ENCODE measurements at places on chromosomes 12 and 14.
A peak's percentile ranks its signal among the peaks of the same experiment; 100 is the strongest.

DNA sequence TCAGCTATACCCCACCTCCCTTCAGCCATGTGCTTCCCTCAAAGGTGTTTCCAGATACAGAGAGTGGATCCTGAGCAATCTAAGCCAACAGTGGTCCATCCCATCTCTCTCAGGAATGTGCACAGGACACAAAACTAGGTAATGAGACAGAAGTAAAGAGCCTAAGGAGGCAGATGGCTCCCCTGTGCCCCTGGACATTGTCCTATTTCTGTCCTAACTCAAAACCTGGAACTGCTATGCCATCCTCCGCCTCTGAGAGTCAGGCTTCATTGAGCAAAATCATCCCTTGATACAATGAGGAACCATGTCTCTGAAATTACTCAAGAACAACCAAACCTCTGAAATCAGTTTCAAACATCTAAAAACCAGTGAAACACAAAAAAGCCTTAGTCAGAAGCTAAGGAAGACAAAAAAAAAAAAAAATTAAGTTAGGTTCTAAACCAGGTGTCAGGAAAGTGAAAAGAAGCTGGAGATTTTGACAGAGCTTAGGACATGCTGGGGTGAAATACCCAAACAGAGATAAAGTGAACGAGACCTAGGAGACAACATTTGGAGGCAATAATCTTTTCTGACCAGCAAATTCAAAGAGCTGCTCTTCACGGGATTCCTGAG is 200.3 kb upstream of the PLEKHG7 start:
- DNase-seq, result no peak

- DNase-seq, result no peak
These were observed 1.3 kb downstream of the RITA1 start for GRCh38 chr12:113186666-113187325.

GRCh38 chr14:77638771-77639171 is 22.3 kb upstream of the SPTLC2 start:
- DNase-seq, result no peak

GRCh38 chr12:88401155-88401554 is 179.1 kb downstream of the KITLG start:
- DNase-seq, result no peak

GRCh38 chr12:93448796-93449195 is 7.0 kb upstream of the UBE2N start:
- DNase-seq, result no peak

DNA sequence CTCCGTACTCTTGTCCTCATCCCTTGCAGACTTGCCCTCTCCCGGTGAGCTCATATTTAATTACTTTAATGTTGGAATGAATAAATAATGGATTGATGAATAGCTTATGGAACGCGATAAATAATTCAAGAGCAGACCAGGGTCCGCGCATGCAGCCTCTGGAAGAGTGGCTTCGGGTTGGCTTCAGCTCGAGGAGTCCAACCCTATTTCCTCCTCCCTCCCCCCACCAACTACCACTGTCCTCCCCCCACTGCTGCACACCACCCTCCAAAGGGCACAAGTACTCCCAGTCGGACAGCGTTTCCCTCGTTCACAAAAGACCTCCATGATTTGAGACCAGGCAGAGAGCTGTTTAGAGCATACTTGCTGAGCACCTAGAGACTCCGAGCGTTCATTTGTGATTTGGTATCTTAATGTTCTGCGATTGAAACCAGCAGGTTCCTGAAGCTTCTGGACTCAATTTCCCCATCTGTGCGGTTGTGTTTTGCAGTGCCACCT is 647 bp upstream of the SIX1 start:
- peak; percentile 37 for DNase-seq

DNA sequence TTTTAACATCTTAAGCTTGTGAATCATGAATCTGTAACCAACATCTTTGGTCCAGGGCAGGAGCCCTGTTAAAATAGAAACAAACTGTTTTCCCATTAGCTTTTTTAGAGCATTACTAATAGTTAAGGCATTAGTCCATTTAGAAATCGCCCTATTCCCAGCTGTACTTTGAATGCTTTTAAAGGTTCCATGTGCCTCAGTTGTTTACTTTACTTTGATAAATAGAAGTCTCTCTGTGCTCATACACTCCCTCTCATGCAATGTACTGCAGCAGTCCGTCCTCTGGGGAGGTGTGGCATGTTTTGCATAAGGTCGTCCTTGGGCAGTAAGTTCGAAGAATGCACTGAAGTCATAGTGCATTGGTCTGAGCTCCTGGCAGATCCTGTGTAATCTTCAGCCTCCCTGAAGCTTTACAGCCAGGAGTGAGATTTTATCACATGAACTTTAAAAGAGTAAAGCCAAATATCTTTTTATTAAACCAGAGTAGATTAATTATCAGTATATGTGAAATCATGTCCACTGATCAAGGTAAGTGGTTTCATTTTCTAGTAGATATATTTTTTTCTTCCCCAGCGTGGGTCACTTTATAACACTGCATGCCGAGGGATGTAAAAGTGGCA is 134.7 kb downstream of the FGD4 start:
- DNase-seq, result peak; percentile 84
